SW 1271 (cell line): ENCODE measurements at places on chromosomes 5 and 9.

GRCh38 chr5:95838001-95838520 lies 15.5 kb upstream of the GLRX start:
- no peak for DNase-seq

DNA sequence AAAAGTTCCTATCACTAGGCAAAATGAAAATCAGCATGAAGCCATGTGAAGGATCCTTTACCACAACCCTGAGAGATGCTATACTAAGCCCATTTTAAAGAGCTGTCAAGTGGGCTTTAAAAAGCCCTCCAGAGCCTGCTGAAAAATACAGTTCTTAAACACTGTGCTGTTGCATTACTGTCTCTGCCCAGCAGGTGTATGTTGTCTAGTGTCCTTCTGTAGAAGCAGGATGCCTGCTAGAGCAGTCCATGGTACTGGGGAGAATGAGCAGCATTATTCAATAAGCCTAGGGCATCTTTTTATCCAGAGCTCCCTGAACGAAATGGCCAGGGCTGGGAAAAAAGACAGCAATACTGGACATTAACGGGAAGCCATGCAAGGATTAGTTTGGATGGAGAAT lies 126.2 kb upstream of the PLCXD3 start:
- DNase-seq, result peak; percentile 20

- no peak for DNase-seq
Observed at GRCh38 chr5:9919306-9920030, 289.3 kb upstream of the TAS2R1 start.

- no peak for DNase-seq
Observed at GRCh38 chr5:169048181-169049125, 252.5 kb downstream of the SLIT3 start.

GRCh38 chr9:133733796-133734533 lies 4.2 kb downstream of the SARDH start:
- no peak for DNase-seq

DNA sequence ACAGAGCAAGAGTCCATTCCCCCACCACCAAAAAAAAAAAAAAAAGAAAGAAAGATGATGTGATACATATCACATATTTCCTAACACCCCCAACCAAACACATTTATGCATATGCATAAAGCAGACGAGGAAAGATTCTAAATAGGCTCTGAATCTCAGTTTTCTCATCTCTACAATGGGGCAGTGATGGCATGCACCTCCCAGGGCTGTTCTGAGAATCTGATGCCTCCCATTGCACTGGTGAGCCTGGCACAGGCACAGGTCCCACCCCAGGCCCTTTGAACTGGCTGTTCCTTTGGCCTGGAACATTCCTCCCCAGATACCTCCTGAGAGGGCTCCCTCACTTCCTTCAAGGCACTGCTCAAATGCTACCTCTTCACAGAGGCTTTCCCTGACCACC lies 116.5 kb downstream of the C9orf50 start:
- no peak for DNase-seq
